CD4-positive, alpha-beta T cell treated with Interleukin-15 for 1 hour (primary cell): ENCODE measurements at places on chromosomes 7 and 10.

GRCh38 chr10:48542471-48543181 lies 62.2 kb downstream of the ARHGAP22 start:
- no peak for DNase-seq

DNA sequence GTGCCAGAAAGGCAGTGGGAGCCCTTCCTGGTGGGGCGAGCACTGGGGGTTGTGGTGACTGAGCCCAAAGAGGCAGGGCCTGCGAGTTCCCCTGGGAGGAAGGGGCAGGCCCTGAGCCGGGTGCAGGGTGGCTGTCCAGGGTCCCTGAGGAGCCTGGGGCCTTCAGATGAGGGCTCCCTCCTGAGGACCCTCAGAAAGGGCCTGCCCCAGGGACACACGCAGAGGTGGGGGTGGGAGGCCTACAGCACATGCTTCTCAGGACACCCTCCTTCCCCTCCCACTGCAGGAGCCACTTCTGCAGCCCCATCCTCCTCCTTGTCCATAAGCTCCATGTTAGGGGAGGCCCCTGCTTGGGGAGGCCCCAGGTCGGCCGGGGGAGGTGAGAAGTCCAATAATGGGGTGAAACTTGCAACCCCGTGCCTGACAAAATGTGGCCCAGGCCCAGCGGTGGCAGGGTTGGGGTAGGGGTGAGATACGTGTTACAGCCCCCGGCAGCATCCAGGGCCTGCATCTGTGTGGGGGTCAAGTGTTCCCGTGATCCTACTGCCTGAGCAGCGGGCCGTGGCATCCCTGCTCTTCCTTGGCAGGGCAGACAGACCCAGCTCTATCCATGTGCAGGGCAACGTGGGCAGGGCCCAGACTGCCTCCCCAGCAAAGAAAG lies 31.8 kb upstream of the RET start:
- DNase-seq: peak; percentile 15

DNA sequence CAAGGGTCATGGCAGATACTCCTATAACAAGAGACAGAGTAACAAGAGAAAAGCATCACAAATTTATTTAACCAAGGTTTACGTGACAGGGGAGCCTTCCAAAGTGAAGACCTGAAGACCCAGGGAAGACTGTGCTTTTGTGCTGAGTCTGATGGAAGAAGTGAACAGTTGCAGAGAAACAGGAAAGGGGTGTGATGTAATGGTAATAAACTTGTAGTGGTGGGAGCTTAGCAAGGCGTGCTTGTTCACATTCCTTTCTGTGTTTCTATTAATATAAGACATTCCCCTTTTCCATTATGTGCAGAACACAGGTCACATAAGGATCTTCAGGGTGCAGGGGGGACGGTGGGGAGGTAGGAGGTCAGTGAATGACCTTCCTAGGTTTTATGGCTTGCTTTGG lies 25.5 kb upstream of the C10orf67 start:
- DNase-seq: no peak

DNA sequence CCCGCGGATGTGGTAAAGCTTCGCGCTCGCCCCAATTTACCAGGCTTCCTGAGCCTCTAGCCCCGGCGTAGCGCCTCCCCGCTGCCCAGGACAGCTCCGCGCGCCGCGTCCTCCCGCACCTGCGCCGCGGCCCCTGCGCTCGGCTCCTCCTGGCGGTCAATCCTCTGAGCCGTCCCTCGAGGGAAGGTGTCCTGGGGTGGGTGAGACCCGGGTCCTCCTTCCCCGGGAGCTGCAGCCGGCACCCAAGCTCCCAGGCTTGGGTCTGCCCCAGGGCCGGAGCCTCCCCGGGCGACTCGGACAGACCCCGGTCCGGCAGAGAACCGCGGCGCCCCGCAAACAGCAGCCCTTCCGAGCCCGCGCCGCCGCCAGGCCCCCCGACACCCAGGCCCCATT lies 512 bp downstream of the OSBPL3 start:
- peak; percentile 69 for DNase-seq

DNA sequence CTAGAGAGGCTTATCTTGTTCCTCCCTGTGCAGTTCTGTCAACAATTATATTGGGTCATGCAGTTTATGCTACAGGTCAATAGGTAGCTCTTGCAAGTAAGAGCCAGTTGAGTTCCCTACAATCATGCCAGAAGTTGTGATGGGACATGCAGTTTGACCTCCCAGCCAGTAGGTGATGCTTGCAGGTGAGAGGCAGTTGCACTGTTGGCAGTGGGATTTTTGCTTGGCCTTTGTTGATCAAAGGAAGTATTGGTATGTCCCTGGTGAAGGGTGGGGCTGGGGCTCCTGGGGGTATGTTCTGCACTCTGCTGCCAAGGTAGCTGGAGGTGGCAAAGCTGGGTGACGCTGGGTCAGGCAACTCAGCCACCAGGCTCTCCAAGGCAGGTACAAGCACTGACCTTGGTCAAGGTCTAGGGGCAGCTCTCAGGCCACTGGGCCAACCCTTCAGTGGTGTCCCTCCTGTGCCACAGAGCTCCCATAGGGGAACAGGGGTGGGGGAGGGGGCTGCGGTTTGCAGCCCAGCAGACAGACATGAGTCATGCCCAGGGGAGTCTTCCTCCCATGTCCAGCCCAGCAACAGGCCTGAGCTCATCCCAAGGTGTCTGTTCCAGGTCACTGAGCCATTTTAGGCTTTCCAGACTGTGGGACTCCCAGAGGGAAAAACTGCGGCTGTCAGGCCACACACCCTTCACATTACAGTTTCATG lies 43.3 kb downstream of the MEOX2 start:
- no peak for DNase-seq

GRCh38 chr10:131820626-131821025 lies 80.2 kb upstream of the PPP2R2D start:
- no peak for DNase-seq

- DNase-seq: no peak
Measured at GRCh38 chr10:44689368-44689767, 221.8 kb upstream of the TMEM72 start.

- no peak for DNase-seq
Measured at GRCh38 chr10:115022733-115023132, 70.4 kb upstream of the ATRNL1 start.

- no peak for DNase-seq
Measured at GRCh38 chr7:132373041-132373440, 203.2 kb downstream of the PLXNA4 start.

- no peak for DNase-seq
Measured at GRCh38 chr10:62916141-62916603, 100.0 kb upstream of the EGR2 start.

DNA sequence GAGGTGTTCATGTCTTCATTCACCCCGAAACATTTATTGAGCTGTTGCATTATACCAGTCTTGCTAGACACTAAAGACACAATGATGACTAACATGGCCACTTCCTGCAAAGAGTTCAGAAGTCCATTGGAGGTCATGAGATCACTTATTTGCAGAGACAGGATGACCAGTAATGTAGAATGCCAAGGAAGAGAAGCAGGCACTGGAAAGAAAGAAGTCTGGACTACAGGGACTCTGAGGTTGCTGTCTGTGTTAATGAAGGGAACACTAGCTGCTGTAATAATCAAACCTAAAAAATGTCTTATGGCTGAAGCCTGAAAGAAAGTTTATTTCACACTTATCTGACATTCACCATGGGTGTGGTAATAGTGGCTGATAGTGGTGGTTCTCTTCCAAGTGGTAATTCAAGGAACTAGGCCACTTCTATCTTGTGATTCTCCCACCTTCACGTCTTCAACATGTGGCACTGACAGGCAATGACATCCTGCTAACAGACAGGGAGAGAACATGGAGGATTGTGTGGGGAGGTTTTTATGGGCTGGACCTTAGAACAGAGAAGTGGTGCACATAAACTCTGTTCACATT lies 89.2 kb upstream of the MKLN1 start:
- DNase-seq: peak; percentile 24

- DNase-seq: no peak
Measured at GRCh38 chr10:98956576-98957260, 278.9 kb downstream of the HPSE2 start.

DNA sequence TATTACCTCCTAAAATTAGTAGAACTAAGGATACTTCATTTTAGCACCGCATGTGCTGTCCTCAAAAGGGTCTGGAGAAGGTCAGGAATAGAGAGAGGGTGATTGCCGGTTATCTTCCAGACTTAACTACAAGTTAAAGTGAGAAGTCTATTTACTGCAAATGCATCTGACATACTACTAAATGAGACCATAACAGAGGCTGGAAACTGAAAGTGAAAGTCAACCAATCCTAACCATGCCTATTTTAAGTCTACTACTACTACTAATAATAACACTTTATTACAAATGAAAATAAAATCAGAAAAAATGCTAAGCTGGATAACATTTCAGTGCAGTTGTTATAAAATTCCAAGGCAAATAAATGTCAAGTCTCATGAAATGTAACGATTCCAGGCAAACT lies 244.7 kb downstream of the KIF20B start:
- DNase-seq: no peak

DNA sequence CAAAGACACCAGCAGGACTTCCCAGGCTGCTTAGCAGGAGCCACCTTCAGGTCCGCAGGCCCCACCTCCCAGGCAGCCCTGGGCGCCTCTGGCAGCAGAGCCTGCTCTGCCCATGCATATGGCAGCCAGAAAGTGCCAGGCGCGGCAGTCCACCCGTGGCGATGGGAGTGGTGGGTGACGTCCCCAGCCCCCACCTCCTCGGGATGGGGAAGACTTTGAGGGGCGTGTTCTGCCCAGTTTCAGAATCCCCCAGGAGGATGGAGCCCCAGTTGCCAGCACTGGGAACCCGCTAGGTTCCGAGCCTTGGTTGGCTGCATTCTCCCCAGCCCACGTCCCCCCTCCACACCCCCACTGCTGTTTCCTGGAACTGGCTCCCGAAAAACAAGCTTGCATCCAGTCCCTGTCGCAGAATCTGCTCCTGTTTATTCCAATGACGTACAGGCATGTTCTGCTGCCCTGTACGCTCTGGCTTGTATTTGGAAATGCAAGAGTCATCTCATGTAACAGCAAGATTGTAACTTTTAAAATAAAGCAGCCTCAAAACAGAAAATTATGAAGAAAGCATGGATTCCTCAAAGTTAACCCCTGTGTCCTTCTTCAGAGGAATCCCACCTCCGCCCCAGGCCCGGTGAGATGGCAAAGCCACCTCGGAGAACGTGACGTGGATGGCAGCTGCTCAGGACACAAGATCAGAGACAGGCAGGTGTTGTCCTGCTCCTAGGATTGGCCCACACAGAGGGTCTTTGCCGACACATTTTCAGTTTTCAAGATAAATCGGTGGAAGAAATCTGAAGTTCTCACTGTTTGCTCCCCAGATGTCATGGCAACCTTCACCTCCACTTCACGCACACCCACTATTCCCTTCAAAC lies 87.8 kb upstream of the PPP2R2D start:
- no peak for DNase-seq

DNA sequence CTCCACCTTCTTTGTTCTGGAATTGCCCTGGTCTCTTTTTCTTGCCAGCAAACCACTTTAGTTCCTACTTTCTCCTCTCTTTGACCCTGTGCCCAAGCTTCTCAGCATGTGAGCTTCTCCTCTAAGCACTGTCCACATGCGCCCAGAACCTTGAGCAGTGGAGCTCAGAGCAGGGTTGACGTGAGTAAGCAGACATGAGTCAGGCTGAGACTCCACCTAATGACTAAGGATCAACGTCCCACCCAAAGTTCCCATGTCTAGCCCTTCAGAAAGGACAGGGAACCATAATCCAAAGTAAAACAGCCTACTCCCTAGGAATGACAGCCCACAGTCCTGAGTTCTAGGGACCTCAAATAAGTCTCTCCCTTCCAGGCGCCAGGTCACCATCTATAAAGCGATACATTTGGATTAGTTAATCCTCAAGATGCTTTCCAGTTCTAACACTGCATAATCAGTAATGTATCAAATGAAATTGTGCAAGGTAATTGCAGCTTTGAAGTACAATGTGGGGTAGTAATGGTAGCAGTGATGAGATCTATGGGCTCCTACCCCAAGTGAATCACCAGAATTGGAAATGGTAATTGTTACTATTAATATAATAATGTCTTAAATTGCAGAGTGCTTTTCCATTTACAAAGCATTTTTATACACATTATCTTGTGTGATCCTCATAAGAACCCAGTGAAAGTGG lies 44.5 kb downstream of the KCNMA1 start:
- no peak for DNase-seq

GRCh38 chr7:99827040-99827778 lies 604 bp upstream of the CYP3A43 start:
- DNase-seq: no peak

- no peak for DNase-seq
Measured at GRCh38 chr10:114868870-114869519, 47.4 kb downstream of the FHIP2A start.

GRCh38 chr7:106347229-106347833 lies 62.5 kb upstream of the NAMPT start:
- no peak for DNase-seq

GRCh38 chr10:79385392-79385795 lies 38.1 kb downstream of the PPIF start:
- peak; percentile 13 for DNase-seq

- no peak for DNase-seq
Measured at GRCh38 chr10:27030060-27030459, 70.2 kb downstream of the ANKRD26 start.

DNA sequence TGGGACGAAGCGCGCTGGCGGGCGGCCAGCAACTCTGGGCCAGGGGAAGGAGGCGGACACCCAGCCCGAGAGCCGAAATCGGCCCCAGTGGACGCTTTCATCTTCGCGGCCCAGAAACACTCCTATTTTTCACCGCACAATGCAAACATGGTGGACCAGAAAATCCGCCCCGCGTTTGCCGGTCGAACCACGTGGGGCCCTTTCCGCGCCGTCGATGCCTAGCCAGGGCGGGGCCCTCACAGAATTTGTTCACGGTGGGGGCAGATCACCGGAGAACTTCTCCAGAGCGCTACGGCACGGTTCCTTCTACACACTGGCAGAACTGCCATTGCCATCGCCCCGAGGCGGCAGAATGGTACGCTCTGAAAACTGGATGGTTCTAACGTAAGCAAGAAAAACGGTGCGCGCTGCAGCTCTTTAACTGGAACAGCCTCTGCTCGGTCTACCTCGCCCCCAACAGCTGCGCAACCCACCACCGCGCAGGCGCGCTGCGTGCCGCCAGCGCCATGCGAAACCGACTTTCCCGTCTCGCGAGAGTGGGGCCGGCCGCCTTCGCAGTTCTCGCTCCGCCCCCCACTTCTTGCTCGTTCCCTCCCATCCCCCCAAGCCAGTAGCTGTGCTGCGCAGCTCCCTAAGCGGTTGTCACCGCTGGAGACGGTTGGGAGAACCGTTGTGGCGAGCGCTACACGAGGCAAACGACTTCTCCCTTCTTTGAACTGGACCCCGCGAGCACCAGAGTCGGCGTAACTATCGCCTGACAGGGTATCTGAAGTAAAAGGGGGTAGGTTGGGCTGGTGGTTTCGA lies at the start of gene HNRNPH3:
Gene HNRNPH3, plus strand, starts transcription at position 610 of the 804 bp plus-strand sequence. CDS start 5,158 bp downstream, outside the sequence.
- peak; percentile 98 for DNase-seq

GRCh38 chr7:69739190-69739589 lies 140.9 kb downstream of the AUTS2 start:
- DNase-seq: no peak

DNA sequence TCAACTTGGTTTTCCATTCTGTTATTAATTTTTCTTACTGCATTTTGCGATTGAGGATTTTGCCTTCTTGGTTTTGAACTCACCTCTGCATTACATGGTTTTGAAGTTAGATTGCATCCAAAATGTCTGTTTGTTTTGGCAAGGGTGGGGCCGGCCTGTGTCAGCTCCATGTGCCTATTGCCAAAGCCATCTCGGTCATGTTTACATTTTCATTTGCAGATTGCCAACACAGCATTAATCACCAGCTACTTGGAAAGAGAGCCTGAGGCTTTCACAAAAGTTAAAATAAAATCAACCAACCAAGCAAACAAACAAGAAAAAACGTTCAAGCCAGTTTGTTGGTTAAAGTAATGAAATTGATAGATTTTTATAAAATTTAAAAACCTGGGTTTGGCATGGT lies 695.8 kb downstream of the TYW1 start:
- DNase-seq: no peak

GRCh38 chr7:92244808-92245486 lies 767 bp downstream of the KRIT1 start:
- DNase-seq: no peak

- DNase-seq: no peak
Measured at GRCh38 chr10:28434063-28434462, 98.9 kb upstream of the WAC start.
